ENCODE measurements at places on chromosomes 12 and 14.

DNA sequence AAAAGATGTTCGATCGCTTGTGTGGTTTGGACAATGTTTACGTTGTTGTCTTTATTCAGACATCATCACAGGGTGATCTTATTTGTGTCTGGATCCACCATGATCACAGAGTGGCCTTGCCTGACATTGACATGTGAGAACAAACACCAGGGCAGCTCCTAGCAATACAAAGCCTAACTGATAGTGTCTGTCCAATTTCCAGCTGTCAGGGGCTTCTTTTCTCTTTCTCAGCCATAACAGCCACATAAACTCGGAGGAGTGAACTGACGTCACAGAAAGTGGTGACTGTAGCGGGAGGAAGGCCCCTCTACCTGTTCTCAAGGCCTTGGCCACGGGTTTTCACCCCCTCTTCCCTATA lies 5.8 kb upstream of the SLC6A13 start:
- no peak for DNase-seq

DNA sequence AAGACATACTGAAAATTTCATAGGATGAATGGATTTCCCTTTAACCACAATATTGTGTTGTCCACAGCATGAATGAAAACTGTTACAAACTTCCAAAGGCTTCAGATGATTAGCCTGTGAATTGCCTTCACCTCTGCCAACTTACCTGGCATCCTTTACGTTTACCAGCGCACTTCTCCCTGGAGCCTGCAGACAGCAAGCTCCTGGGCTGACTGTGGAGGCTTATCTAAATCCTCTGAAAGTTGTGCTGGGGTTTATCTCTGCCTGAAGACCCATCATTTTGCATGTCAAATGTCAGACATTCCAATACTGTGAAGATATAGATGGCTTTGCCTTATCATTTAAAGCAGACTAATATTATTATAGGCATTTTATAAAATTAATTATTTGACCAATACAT lies 403.0 kb downstream of the SYT1 start:
- no peak for DNase-seq

GRCh38 chr12:94553130-94553519 lies 93.5 kb upstream of the CEP83 start:
- peak; percentile 71 for DNase-seq

DNA sequence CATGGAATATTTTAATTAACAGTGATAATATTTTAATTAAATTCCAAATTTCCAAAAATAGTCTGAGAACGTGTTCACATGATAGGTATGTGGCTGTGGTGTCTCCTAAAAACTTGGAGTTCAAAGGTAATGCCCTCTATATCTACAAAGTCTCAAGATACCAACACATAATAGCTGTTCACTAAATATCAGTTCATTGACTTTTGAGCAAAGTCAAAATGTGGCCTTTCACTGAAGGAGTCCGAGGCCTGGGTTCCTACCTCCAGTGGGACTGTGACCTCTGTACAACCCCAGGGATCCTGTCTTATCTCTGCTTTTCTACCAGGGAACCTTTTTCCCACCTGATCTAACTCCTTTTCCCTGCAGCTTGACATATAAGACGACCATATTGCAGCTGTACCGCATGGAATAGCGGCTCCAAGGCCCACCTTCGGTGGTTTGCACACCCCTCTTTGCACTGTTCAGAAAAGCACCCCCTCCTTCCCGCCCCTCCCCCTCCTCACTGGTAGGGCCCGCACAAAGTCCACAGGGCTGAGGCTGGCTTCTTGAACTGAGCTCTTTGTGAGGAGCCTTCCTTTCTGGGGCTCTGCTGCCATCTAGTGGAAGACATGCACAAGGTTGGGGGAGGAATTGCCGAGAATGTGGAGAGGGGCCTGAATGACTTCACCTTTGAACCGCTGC lies 3.1 kb downstream of the CCND2 start:
- DNase-seq, result peak; percentile 64
